ENCODE measurements at places on chromosomes 12 and 14. TPM values are rescaled to one million over a fixed set of nuclear protein-coding genes. Genes with fewer than 3 reads are reported as not detected.

IFT43 gene
- 4.6 TPM for total RNA-seq

HCAR3 gene
- 0.14 TPM for total RNA-seq

SLC5A8 gene
- not detected for total RNA-seq

TAC3 gene
- not detected for total RNA-seq

CEBPE gene
- total RNA-seq = not detected

OR6C2 gene
- not detected for total RNA-seq

GPR68 gene
- 36.1 TPM for total RNA-seq

C1R gene
- total RNA-seq = 2.6 TPM

CLEC4E gene
- total RNA-seq = not detected

IFI27 gene
- total RNA-seq = 13.6 TPM

SLC24A4 gene
- total RNA-seq = not detected

MFAP5 gene
- total RNA-seq = not detected

IL26 gene
- 0.39 TPM for total RNA-seq

CACNA1C gene
- total RNA-seq = 0.09 TPM

SLC16A7 gene
- total RNA-seq = 43.7 TPM

NGB gene
- not detected for total RNA-seq

KRT6C gene
- total RNA-seq = not detected

CNTN1 gene
- not detected for total RNA-seq

P2RX2 gene
- not detected for total RNA-seq
